ENCODE measurements at places on chromosomes 11 and 22.

DNA sequence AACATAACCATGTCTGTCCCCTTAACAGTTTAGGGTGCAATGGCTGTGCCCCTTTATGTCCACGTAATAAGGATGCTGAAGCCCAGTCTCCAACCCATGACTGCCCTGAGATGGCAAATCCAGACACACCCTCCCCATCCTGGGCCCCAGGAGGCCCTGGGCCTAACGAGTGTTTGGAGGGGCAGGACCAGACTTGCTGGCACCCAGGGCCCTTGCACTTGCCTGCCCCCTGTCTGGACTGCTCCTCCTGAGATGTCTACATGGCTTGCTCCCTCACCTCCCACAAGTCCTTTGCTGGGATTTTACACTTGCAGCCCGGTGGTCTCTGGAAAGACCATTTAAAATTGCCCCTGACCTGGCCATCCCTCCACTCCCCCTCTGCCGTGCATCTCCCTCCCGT, 132.2 kb upstream of the NECTIN1 start:
- DNase-seq = no peak

DNA sequence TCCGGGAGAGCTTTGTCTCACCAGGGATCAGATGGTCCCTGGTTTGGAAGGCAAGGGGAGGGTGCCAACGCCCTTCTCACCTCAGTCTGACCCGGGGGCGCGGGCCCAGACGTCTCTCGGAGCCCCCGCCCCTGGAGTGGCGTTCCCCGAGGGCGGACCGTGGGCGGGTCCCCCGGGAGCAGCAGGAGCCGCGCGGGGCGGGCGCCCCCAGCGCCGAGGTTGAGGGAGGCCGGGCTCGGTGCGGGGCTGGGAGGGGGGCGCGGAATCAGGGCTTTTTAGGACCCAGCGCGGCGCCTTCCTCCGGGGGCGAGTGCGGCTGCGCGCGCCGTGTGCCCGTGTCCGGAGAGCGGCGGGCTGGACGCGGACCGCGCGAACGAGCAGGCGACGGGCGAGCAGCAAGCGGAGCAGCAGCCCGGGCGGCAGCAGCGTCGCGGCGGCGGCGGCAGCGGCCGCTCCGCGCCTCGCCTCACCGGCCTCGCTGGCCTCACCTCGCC, at the start of gene KCNC1:
Gene KCNC1 (plus strand): TSS at position 364 of the 494 bp plus-strand sequence. CDS start 1,222 bp downstream, outside the sequence.
- DNase-seq = no peak

GRCh38 chr11:26537341-26537740, 34.7 kb downstream of the MUC15 start:
- DNase-seq = no peak

- no peak for DNase-seq
Measured at GRCh38 chr11:68704887-68705286, 20.5 kb downstream of the GAL start.

DNA sequence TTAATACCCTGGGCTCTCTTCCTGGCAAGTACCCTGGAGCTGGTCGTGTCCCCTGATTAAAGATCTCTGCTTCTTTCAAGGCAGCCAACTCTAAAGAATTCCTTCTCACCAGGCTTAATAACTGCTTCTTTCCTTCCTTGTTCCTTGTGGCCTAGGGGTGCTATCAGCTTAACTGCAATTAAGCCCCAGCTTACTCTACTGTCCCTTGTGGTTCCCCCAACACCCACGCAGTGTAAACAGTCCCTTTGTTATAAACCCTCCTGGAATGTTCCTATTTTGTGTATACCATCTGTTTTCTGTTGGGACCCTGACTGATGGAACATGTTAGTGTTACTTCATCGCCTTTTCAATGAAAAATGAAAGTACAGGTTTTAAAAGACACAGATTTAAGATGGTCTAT, 126.4 kb upstream of the KIRREL3 start:
- DNase-seq = no peak

- no peak for DNase-seq
Measured at GRCh38 chr11:125315079-125315740, 150.7 kb downstream of the PKNOX2 start.

- peak; percentile 90 for DNase-seq
Measured at GRCh38 chr22:30386960-30387827, at the start of gene RNF215. TSS of gene RNF215 (minus strand) at chr22:30387411. CDS start at chr22:30387313, 98 bp downstream.

GRCh38 chr11:117989351-117990102, 3.3 kb downstream of the IL10RA start:
- no peak for DNase-seq

DNA sequence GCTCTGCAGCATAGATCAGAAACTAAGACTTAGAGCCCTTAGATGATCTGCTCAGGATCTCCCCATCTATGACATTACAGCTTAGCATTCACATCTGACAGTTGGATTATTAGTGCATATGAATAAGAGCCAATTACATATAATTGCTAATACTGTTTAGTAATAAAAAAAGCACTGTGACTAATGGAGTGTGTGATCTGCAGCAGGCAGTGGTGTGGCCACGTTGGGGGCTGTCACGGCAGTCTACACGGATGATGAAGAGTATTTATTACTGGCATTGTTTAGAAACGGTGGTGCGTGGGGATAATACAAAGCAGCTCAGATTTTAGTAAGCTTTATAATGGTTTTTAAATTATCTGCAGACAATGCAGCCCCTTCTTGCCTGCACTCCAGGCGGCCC, 93.5 kb upstream of the TIMP3 start:
- DNase-seq = no peak

DNA sequence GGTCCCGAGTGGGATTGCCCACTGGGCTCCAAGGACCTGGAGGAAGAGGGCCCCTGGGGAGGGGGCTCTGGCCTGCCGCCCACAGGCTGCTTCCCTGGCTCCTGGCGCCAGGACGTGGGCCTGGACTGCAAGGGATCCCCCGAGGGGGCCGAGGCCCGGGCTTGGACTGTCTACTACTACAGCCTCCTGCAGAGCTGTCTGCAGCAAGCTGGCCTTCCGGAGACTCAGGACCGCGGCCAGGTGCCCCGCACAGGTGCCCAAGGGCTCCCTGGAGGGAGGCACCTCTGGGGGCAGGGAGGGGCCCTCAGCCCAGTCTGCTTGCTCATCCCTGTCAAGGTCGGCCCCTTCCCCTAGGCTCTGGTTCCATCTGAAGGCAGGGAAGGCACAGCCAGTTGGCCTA, 1.9 kb downstream of the CARNS1 start:
- DNase-seq = no peak

DNA sequence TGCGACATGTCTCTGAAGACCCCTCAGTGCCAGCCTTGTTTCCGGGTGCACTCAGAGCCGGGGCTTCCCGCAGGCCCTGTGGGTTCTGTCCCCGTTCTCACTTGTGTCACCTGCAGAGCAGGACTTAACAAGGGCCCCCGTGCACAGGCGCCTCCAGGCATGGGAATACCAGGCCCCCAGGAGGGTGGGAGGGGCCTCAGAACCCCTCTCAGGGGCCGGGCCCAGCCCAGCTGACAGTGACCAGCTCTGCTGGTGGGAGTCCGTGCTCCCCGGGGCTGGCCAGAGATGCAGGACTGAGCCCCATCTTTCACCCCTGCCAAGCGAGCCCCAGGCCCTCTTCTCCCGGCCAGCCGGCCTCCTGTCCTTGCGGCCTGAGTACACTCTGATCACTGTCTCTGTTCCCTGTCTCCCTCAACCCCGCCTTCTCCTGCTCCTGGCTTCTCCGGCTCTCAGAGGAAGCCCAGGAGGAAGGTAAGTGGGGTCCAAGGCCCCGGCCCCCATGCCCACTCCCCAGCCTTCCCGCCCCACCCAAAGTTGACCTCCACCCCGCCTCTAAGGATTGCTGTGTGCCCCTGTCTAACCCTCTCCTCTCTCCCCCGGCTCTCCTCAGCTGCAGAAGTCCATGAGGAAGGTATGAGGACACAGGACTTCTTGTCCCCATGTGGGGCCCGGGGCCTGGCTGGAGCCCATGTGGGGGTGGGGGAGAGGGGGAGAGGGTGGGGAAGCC, 5.3 kb downstream of the TNNT3 start:
- DNase-seq = no peak

- DNase-seq = no peak
Measured at GRCh38 chr11:93285430-93285829, 45.1 kb upstream of the DEUP1 start.

GRCh38 chr22:50581031-50581949, 1.4 kb downstream of the CHKB start:
- DNase-seq = no peak

DNA sequence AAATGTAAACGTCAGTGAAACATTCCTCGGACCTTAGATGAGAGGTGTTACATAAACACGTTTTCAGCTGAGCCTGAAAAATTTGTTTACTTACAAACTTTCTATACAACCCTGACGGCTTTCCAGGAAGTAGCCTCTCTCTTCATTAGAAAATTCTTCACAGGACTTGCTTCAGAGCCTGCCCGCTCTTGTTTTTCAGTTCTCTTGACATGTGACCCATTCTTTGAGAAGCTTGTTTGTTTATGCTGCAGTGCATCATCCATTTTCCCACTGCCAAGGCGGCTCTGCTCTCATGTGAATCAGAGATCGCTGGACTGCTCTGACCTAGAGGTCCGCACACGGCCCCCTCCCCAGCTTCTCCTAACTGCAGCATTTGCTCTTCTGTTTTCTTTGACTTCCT, 47.9 kb upstream of the ARHGAP42 start:
- DNase-seq = no peak

DNA sequence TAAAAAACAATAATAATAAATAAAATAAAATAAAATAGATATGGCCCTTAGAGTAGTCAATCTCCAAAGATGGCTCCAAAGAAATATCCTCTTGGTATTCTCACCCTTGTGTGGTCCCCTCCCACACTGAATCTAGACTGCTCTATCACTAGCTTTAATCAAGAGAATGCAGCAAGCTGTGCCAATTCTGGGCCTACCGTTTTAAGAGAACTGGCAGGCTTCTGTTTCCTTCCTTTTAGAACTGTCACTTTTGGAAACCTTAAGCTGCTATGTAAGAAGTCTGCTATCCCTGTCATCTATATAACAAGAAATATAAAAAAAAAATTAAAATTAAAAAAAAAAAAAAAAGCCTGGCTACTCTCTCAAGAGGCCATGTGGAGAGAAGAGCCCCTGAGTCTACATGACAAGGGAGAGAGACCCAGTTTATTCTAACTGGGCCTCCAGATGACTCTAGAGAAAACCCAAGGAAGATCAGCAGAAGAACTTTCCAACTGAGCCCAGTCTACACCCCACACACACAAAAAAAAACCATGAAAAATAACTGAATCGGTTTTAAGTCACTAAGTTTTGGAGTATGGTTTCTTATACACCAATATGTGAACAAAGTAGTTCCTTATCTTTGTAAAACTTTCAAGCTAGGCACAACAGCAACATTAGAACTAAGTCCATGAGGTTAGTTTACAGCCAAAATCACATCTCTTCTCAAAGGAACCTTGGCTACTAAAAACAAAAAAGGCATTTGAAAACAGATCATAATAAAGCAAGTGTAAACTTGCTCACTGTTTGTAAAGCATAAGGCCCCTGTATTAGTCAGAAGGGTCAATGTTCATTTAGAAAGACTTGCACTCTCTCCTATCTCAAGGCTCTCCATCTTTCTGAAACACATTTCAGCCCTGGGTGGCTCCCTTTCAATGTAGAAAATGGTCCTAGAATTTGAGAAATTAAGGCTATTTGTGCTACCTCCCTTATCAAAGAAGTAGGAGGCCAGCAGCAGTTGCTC, 67.3 kb downstream of the AMBRA1 start:
- no peak for DNase-seq

DNA sequence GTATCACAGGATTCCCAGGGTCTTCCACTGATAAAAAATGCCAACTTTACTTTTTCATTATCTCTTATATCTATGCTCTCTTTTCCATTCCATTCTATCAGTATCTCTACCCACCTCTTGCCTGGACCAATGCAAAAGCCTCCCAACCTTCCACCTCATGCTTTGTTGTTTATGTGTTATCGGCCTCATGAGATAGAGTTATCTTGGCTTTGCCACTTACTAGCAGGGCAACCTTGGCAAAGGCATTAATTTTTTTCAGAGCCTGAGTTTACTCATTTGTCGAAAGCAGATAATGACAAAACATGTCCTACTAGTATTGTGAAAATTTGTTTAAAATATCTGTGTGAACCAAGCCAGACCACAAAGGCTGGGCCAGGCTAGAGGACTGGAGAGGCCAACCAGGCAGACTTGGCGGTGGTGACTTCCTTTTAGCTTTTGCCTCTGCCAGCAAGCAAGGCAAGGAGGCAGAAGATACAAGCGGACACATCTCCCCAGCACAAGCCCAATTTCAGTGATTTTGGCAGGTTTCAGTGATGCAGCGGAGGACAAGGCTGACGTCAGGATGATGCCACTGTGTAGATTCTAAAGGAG, 106.9 kb downstream of the ADAMTS15 start:
- no peak for DNase-seq

- DNase-seq = no peak
Measured at GRCh38 chr11:114847306-114847975, 169.1 kb downstream of the NXPE2 start.

DNA sequence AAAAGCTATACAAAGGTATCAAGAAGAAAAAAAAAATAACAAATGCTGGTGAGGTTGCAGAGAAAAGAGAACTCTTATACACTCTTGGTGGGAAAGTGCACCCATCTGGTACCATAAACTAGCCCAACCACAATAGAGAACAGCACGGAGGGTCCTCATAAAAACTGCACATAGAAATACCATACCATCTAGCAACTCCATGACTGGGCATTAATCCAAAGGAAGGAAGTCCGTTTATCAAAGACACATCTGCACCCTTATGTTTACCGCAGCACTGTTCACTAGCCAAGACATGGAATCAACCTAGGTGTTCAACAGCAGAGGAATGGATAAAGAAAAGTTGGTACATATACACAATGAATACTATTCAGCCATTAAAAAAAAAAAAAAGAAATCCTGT, 10.8 kb upstream of the CLDN5 start:
- DNase-seq = no peak

DNA sequence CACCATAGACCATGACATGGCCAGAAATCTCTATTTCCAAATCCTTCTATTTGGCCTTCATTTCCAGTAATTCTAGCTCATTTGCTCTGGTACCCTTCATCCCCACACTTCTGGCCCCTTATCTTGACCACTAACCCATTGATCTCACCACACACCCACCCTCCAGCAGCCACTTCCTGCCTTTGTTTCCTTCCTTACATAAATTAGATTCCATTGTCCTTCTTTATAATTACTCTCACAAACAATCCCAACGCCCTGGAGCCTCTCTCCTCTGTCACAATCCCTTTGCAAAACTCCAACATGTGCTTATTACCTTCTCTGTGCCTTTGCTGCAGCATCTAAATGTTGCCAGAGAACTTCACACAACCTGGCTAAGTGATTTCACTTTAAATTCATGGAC, 14.8 kb downstream of the APLNR start:
- no peak for DNase-seq

GRCh38 chr11:76200006-76200940, 6.0 kb downstream of the WNT11 start:
- no peak for DNase-seq

- no peak for DNase-seq
Measured at GRCh38 chr22:49934160-49934890, 15.9 kb downstream of the CRELD2 start.

DNA sequence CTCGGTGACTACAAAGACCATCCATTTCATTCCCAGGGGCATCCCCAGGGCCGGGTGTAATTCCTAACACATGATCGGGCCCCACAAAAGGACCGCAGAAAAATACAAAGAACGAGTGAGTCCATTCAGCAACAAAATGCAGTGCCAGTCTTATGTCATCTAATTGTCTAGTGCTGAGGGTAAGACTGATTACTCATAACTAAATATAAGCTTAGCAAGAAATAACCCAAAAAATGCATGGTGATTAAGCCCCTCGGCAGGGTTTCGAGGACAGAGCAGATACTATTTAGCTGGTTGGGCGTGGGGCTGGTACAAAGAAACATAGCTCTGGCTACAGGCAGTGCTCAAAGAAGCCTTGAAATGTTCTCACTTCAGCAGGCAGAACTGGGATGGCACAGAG, 1078.9 kb downstream of the OPCML start:
- DNase-seq = no peak

GRCh38 chr11:4551346-4551979, 6.5 kb downstream of the OR52M1 start:
- DNase-seq = no peak

- DNase-seq = no peak
Measured at GRCh38 chr11:46983598-46983997, 47.0 kb downstream of the CSTPP1 start.
